ENCODE measurements at places on chromosomes 2 and 18.
A peak's percentile ranks its signal among the peaks of the same experiment; 100 is the strongest.

- DNase-seq, result no peak
Observed at GRCh38 chr2:43191947-43192516, 34.4 kb downstream of the ZFP36L2 start.

- no peak for DNase-seq
Observed at GRCh38 chr18:8525692-8526091, 83.5 kb upstream of the RAB12 start.

DNA sequence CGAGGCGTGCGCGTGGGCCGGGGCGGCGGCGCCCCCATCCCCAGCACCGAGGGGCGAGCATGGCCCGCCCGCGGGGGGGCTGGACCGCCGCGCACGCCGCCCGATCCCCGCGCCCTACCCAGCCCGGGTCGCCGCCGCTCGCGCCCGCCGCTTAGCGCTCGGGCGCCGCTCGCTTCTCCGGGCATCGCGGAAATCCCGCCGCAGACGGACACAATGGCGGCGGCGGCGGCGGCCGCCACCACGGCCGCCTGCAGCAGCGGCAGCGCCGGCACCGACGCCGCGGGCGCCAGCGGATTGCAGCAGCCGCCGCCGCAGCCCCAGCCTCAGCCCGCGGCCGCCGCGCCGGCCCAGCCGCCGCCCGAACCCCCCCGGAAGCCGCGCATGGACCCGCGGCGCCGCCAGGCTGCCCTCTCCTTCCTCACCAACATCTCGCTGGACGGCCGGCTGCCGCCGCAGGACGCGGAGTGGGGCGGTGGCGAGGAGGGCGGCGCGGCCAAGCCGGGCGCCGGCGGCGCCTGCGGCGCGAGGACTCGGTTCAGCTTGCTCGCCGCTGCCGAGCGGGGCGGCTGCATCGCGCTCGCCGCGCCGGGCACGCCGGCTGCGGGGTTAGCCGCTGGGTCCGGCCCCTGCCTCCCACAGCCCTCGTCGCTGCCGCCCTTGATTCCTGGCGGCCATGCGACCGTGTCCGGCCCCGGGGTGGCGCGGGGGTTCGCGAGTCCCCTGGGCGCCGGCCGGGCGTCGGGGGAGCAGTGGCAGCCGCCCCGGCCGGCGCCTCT lies 453 bp downstream of the CABLES1 start:
- peak; percentile 90 for DNase-seq

- no peak for DNase-seq
Observed at GRCh38 chr2:10222-10875, 36.0 kb downstream of the FAM110C start.

GRCh38 chr2:181946444-181947127 lies 39.1 kb upstream of the PPP1R1C start:
- DNase-seq, result no peak

- no peak for DNase-seq
Observed at GRCh38 chr2:12107939-12108338, 361.5 kb downstream of the LPIN1 start.

- DNase-seq, result no peak
Observed at GRCh38 chr2:108633409-108633808, 85.9 kb upstream of the RANBP2 start.

GRCh38 chr2:100621371-100621951 lies 58.7 kb downstream of the PDCL3 start:
- DNase-seq, result no peak

Measured in D341Med (cell line).